ENCODE measurements at places on chromosomes 4 and X. TPM values are rescaled to one million over a fixed set of nuclear protein-coding genes. Genes with fewer than 3 reads are reported as not detected.
A peak's percentile ranks its signal among the peaks of the same experiment; 100 is the strongest.

- peak; percentile 41 for DNase-seq
Measured at GRCh38 chrX:148573119-148573518, 72.7 kb downstream of the AFF2 start.

The GAGE12F gene
- not detected for total RNA-seq

The CLCN4 gene
- 10.2 TPM for total RNA-seq

GRCh38 chr4:168362025-168362401 is 43.5 kb upstream of the DDX60 start:
- DNase-seq, result no peak

- no peak for DNase-seq
Measured at GRCh38 chrX:154305541-154306205, 10.1 kb downstream of the TKTL1 start.

DNA sequence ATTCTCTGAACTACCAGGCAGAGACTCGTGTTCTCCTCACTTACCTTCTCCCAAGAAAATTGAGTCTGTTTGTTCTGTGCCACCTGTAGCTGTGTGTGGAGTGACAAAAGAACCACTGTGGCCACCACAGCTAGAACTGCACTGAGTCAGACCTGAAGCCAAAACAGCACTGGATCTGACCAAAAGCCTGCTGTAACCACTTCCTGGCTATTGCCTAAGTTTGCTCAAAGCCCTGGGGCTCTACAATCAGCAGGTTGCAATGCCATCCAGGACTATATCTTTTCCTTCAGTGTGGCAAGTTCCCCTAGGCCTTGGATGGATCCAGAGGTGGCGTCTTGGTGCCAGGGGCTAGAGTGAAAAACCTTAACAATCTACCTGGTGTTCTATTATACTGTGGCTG is 449.1 kb downstream of the FAM133A start:
- no peak for DNase-seq

The CTAG1B gene
- total RNA-seq, result not detected

The HDX gene
- not detected for total RNA-seq

The TMEM175 gene
- 33.1 TPM for total RNA-seq

The KLB gene
- not detected for total RNA-seq

DNA sequence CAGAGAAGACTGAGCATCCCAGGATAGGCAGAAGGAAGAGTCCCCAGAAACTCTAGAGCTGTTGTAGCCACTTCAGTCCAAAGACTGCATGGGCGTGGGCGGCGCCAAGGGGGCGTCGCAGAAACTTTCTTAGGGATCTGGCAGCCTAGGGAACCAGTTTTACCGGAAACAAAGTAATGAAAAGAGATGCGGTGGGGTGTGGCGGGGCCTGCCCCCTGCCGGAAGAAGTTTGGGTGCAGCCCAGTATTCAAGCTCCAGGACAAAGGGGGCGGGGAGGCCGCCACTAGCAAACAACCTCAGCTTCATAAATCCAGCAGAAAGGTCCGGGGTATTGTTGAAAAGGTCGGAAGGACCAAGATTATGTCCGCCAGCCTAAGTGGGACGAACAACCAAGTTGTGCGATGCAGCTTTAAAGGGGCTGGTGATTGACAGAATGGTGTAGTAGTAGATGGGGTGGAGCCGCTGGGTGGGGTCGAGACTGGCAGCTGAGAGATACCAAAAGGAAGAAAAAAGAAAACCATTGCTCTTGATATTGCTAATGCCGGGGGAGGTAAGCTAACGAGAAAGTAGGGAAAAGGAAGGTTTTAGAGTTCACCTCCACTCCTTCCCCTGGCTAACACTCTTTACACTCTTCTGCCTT is 190.5 kb downstream of the RRAGB start:
- DNase-seq, result no peak

DNA sequence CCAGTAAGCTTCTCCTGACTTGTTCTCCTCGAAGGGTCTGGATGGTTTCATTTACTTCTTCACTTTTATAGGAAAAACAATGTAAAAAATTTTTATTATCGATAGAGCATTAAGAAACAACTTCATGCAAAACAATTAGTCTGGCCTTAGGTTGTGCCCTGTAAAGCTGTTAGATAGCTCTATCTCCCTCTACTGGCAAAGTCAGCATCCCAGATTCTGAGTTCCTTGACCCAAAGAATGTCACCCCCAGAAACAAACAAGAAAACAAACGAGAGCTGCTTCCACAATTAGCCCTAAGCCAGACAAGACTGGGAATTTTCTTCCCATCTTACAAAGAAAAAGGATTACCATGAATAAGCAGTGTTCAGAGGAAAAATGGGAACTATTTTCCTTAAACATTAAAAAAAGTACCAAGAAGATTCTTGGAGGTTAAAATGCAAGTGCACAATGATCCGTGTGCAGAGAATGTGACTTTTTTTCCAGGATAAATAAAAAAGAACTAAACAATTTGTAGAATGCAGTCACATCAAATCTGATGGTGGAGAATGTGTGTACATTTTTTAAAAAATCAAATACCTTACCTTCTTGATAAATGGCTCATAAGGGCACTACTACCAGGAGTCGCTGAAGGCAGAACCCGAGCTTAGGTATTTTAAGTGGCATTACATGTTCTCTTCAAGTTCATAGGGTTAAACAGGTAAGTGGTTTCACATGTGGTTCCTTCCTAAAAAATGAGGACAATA is 293.2 kb downstream of the FBXO8 start:
- DNase-seq, result peak; percentile 6

DNA sequence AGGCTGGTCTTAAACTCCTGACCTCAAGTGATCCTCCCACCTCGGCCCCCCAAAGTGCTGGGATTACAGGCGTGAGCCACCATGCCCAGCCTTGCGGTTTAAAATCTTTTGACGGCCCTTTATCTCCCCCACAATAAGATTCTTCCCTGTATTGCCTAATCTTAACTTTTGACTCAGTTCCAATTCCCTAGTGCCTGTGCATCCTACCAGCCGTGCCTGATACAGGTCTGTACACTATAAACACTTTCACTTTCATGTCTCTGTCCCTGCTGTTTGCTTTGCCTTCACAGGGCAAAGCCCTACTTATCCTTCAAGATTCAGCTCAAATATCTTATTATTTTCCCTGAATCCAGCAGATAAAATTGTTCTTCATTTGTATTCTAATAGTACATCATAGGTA is 74.6 kb downstream of the WDR44 start:
- no peak for DNase-seq

DNA sequence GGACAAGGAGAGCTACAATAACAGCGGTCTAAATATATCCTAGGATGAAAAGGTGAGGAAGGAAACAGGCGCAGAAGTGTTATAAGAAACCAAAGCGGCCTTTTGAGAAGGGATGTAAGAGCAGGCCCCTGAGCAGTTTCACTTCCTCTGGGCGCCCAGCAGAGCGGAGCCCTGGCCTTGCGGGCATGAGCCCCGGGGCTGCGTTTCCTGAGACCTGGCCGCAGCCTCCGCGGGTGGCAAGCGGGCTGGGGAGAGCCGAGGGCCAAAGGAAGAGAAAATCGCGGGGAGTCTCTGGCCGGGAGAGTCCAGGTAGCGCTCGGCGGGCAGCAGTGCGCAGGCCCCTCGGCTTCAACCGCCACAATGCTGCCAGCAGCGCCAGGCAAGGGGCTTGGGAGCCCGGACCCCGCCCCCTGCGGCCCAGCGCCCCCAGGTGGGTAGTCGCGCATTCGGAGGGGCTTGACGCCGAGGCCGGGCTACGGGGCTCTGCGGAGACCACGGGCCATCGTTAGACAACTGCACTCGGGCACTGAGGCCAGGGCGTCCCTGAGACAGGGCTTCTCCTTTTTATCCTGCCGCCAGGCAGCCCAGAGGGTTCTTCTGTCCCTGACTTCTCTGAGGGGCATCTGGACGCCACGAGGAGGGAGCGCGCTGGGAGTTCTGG is at the start of gene BANK1:
Gene BANK1 (plus strand): TSS at position 210 of the 661 bp plus-strand sequence. CDS start 151 bp downstream, at position 361.
- peak; percentile 83 for DNase-seq

DNA sequence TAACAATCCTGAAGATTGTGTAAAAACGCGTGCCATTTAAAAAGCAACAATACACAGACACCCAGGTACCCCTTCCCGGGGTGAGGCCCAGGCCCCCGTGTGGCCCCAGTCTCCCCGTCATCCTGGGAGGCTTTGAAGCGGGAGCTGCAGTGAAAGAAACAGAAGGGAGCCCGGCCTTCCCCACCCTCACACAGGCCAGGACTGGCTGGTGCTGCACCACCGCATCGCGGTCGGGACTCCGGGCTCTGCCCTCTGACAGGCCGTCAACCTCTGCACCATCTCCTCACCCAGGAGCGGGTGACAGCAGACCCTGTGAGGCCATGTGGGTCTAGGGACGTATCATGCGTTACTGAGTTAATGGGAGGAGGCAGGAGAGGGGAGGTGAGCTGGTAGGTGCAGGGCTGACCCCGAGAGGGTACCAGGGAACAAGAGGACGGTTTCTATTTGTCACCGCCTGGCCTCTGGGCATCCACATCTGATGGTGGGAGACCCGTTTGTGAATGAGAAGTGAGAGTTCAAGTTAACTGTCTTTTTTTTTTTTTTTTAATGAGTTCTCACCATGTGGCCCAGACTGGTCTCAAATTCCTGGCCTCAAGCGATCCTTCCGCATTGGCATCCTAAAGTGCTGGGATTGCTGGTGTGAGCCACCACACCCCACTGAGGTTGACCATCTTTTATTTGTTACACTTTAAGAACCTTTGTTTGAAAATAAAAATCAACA is 27.3 kb downstream of the PIGG start:
- DNase-seq, result no peak

Measured in OCI-LY7 (cell line).